ENCODE measurements at places on chromosomes 12 and 14. TPM values are rescaled to one million over a fixed set of nuclear protein-coding genes. Genes with fewer than 3 reads are reported as not detected.

Gene CCDC177
- total RNA-seq: not detected

Gene RIMBP2
- 0.83 TPM for total RNA-seq

Gene KRT75
- total RNA-seq: not detected

Gene DDX47
- 53.6 TPM for total RNA-seq

Gene ACVR1B
- total RNA-seq: 13.7 TPM

Gene LRRC10
- not detected for total RNA-seq

Gene ASPG
- total RNA-seq: 0.75 TPM

Gene ACOT6
- not detected for total RNA-seq

Gene LHX5
- total RNA-seq: not detected

Gene PLEKHG3
- total RNA-seq: 23.7 TPM

Gene LLPH
- total RNA-seq: 5.8 TPM

Gene PYGL
- total RNA-seq: 19.1 TPM

Gene CRACR2A
- 2.8 TPM for total RNA-seq

Gene HCAR2
- not detected for total RNA-seq

Gene SPIC
- not detected for total RNA-seq

Gene RFX4
- not detected for total RNA-seq

- DNase-seq: no peak
Measured at GRCh38 chr12:116043659-116044535, 233.6 kb downstream of the MED13L start.

GRCh38 chr14:85075694-85076476 lies 454.1 kb upstream of the FLRT2 start:
- no peak for DNase-seq

DNA sequence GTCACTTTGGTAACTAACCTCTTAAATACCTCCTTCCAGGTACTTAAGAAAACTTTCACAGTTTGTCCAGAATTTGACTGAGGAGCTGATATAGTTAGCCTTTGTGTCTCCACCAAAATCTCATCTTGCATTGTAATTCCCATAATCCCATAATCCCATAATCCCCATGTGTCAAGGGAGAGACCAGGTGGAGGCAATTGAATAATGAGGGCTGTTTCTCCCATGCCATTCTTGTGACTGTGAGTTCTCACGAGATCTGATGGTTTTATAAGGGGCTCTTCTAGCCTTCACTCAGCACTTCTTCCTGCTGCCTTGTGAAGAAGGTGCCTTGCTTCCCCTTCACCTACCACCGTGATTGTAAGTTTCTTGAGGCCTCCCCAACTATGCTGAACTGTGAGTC lies 7.8 kb upstream of the NOVA1 start:
- DNase-seq: no peak

- DNase-seq: no peak
Measured at GRCh38 chr14:35342489-35343010, 50.4 kb downstream of the PSMA6 start.

- DNase-seq: no peak
Measured at GRCh38 chr14:59360923-59361794, 104.0 kb downstream of the GPR135 start.

DNA sequence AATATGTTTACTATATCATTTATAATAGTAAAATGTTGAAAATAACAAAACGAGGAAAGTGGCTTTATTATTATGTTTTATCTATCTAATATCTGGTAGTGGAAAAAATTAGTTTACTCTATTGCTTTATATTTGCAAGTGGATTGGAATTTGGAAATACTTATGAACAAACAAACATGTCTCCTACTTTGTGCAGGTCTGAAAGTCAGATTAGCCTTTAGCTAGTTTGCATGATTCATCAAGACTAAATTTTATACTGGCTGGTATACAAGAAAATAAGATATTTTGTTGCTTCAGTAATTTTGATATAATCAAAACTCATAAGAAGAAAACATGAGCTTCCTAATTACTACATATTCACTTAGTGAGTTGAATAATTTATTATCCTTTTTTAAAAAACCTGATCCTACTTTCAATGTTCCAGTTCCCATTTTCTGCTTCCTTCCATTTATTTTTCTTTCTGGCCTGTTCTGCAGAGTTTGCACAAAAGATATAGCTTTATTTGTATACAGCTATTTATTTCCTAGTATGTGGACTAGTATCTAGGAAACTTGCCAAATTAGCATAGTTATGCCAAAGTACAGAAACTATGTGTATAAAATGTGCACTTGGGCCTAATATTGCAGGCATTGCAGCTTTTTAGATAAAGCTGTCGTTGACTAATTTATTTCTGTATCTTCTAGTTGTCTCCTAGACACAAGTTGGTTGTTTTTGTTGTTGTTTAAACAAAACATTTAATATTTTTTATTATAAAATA lies 122.0 kb downstream of the AKAP6 start:
- DNase-seq: no peak

DNA sequence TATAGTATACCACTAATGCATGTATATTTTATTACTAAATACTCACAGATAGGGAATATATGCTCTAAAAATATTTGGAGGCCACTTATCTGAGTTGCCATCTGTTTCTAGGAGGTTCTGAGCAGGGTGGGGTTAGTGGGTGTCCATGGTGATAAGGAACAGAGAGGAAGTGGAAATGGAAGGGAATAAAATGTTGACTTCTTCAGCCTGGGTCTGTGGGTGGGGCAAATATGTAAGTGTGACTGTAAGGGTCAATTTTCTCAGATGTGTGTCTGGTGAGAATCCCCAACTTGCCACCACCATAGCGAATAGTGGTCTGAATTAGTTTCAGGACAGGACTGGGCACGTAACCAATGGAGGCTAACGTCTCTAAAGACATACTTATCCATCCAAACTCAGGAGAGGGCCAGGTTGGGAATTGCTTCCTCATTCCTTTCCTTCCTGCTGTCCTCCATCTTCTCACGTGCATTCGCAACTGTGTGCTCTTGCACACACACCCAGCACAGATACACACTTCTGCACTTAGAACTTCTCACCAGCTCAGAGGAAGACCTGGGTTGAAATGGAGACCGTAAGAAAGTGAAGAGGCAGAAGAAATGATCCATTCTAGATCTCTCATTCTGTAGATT lies 54.2 kb upstream of the GZMB start:
- DNase-seq: peak; percentile 83

DNA sequence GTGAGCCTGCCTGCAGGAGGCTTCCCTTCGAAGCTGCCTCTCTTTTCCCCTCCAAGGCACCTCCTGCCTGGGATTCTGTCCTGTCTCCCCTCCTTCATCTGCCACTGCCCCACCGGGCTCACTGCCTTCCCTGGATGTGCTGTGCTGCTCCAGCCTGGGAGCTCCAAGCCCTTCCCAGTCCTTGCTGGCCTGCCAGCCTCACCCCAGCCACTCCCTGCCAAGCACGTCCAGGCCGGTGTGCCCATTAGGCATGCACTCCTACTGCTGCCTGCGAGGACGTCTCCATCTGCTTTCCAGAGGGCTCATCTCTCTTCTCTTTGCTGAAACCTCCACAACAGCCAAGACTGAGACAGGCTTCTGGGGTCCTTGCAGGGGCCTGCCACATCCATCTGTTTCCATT lies 8.4 kb upstream of the SLC25A47 start:
- DNase-seq: no peak

- no peak for DNase-seq
Measured at GRCh38 chr12:27866373-27867101, 86.5 kb upstream of the MANSC4 start.

DNA sequence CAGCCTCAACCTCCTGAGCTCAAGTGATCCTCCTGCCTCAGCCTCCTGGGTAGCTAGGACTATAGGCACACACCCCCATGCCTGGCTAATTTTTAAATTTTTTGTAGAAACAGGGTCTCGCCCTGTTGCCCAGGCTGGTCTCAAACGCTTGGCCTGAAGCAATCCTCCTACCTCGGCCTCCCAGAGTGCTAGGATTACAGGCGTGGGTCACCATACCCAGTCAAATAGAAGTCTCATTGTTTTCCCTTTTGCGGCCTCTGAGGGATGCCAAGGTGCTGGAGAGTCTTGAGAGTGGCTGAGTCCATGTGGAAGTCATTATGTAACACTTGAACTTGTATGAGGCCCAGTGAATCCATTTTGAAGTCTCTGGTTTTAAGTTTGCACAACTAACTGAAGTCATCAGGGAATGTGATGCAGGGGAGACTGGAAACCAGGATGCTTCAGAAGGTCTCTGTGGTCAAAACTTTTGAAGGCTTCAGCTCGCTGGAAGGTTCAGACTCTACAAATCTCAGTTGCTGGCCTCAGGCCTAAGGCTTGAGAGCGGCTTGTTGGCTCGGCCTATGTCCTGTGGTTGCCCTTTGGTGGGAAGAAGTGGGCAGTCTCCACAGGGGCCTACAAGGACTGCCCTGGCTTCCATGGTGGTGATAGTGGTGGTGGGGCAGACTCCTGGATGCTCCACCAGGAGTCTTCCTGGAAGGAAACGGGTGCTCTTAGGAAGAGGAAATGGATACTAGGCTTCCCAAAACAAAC lies 29.2 kb downstream of the GALNT16 start:
- DNase-seq: no peak

GRCh38 chr12:41108032-41108431 lies 80.1 kb upstream of the PDZRN4 start:
- no peak for DNase-seq

- no peak for DNase-seq
Measured at GRCh38 chr14:70995211-70995610, 88.0 kb downstream of the PCNX1 start.

GRCh38 chr14:71290301-71290700 lies 383.0 kb downstream of the PCNX1 start:
- no peak for DNase-seq

DNA sequence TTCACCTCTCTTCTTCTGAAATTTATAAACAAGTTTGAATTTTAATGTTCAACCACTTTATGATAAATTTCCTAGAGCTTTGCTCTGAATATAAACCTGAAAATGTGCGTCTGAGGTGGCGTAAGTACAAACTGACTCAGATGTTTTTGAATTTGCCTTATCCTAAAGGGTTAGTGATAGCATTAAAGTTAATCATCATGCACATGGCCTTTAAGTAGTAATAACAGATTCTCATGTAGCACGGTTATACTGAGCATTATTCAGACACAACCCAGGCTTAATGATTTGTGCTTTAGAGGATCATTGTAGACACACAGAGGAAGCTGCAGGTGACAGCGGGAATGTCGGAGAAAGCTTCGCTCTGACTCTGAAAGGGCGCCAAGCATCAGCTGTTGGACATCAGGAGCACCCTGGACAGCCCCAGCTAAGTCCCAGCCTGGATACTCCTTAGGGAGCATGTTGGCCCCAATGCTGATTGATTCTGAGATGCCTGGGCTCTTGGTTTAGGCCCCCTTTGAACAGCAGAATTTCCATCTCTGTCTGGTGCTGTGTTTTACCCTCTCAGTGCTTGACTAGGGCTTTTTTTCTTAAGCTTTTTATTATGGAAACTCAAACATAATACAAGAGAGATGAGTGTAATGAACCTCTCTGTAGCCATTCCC lies 91.1 kb downstream of the PLXNC1 start:
- DNase-seq: no peak

GRCh38 chr12:2264651-2265232 lies 212.0 kb downstream of the CACNA1C start:
- DNase-seq: no peak

- DNase-seq: peak; percentile 93
Measured at GRCh38 chr14:37197421-37198272, at the start of gene MIPOL1. TSS of gene MIPOL1 (plus strand) at chr14:37197937. CDS start at chr14:37247889, 49,952 bp downstream.

- DNase-seq: no peak
Measured at GRCh38 chr12:108821407-108822397, 35.7 kb downstream of the SSH1 start.

GRCh38 chr12:25835385-25835784 lies 123.1 kb upstream of the RASSF8 start:
- DNase-seq: no peak

GRCh38 chr14:33611405-33612196 lies 339.3 kb downstream of the EGLN3 start:
- DNase-seq: no peak

GRCh38 chr12:130701402-130701744 lies 14.7 kb downstream of the RIMBP2 start:
- DNase-seq: no peak

DNA sequence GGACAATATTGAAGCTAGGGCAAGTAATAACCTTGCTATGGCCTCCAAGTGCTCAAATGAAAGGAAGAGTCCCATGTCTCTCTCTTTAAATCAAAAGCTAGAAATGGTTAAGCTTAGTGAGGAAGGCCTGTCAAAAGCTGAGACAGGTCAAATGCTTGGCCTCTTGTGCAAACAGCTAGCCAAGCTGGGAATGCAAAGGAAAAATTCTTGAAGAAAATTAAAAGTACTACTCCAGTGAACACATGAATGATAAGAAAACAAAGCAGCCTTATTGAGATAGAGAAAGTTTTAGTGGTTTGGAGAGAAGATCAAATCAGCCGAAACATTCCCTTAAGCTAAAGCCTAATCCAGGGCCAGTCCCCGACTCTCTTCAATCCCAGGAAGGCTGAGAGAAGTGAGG lies 84.1 kb upstream of the PLEKHA5 start:
- no peak for DNase-seq

- DNase-seq: no peak
Measured at GRCh38 chr14:33390335-33390734, 451.7 kb downstream of the NPAS3 start.

GRCh38 chr14:64891839-64892375 lies 12.2 kb upstream of the SPTB start:
- DNase-seq: no peak

- no peak for DNase-seq
Measured at GRCh38 chr12:125083072-125083471, 17.8 kb downstream of the AACS start.

- DNase-seq: no peak
Measured at GRCh38 chr12:31017535-31017934, 56.1 kb upstream of the DDX11 start.

GRCh38 chr12:19186722-19187661 lies 57.5 kb downstream of the PLEKHA5 start:
- DNase-seq: no peak

- DNase-seq: no peak
Measured at GRCh38 chr14:89408907-89409700, 7.9 kb downstream of the FOXN3 start.

DNA sequence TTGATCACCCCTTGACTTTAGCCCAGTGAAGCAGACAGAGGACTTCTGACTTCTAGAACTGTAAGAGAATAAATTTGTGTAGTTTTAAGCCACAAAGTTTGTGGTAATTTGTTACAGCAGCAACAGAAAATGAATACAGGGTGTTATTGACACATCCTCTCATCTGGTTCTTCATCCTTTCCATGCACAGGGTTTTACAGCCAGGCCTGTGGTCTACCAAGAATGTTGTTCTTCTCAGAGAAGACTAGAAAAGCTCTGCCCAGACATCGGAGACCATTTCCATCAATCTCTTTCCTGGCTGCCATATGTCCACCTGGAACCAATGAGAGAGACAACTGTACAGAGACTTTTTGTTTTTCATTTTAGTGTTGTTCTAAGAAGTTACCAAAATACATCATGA lies 308.2 kb upstream of the AMIGO2 start:
- DNase-seq: no peak

GRCh38 chr12:7834701-7835100 lies 38.0 kb downstream of the SLC2A14 start:
- no peak for DNase-seq

Measured in esophagus muscularis mucosa (tissue), 4 donors.